ENCODE measurements at places on chromosomes 1 and 21.
A peak's percentile ranks its signal among the peaks of the same experiment; 100 is the strongest.

DNA sequence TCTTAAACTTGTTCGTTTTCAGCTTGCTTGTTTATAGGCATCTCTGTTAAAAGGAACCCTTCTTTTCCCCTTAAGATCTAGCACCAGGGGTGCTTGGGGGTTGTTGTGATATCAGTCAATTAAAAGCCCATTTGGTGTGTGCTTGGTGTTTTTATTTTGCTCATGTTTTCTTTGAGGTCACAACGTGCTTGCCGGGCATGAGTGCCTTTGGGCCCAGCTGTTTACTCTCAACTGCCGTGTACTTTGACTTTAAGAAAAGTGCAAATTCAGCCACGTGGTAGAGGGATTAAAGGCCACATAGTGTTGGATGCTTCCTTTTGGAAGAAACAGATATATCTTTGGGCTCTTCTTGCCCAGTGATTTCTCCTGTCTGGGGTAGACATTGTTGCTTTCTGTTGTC is 10.5 kb downstream of the ARID1A start:
- no peak for DNase-seq

GRCh38 chr1:159953536-159954515 is at the start of gene SLAMF9:
Gene SLAMF9 (minus strand): TSS chr1:159954237. CDS start chr1:159954137, 100 bp downstream.
- no peak for DNase-seq

GRCh38 chr21:46454634-46455390 is 3.9 kb upstream of the DIP2A start:
- no peak for DNase-seq

GRCh38 chr1:73359001-73359400 is 839.0 kb downstream of the LRRIQ3 start:
- DNase-seq, result no peak

- DNase-seq, result no peak
Observed at GRCh38 chr1:201565024-201565730, 26.2 kb downstream of the NAV1 start.

DNA sequence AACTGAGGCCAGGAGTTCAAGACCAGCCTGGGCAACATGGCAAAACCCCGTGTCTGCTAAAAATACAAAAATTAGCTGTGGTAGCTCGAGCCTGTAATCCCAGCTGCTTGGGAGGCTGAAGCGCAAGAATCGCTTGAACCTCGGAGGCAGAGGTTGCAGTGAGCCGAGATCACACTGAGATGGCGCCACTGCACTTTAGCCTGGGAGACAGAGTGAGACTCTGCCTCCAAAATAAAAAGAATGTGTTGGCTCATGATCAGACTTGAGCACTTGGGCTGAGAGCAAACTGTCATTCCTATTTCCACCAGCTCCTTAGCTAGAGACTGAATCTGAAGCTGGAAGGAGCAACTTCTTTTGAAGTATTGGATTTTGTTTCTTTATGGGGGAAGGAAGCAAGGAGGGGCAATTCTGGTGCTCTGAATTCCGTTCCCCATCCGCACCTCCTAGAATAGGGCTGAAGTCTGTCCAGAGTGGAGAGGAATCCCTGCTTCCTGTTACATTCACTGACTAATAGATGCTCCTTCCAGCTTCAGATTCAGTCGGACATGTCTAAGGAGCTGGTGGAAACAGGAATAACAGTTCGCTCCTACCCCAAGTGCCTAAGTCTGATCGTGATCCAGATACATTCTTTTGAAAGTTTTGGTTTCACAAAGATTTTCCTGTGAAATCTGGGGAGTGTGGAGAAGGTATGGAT is 3.8 kb downstream of the ZNF672 start:
- peak; percentile 55 for DNase-seq

DNA sequence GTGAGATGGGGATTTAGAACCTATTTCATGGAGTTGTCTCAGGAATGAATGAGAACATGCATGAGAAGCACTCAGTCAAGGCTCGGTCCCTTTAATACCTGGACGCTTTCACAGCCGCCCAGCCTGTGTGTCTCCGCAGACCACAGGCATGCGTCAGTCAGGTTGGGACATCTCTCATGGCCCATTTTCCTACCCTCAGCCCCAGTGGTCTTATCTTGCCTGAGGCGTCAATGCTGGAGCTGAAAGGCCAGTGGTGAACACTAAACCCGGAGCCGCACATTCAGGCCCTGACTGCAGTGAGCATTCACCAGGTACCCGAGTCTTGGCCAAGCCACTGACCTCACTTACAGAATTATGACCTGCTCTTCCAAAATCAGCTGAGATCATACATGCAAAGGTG is 263.2 kb upstream of the RAB4A start:
- DNase-seq, result no peak

- DNase-seq, result no peak
Observed at GRCh38 chr1:186679924-186680244, 339 bp downstream of the PTGS2 start.

DNA sequence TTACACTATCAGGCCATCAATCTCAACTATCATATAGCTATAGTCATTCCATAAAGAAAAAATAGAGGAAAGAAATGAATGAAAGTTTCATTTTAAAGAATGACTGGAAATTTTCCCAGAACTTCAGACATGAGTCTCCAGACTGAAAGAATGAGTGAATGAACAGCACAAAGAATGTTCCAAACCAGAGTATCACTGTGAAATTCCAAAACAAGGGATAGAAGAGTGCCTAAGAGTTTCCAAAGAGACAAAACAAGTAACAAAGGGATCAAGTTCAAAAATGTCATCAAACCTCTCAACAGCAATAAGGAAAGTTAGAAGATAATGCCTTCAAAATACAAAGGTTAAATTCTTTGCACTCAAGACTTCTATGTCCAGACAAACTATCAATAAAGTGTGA is 114.9 kb downstream of the DENND1B start:
- DNase-seq, result no peak

GRCh38 chr1:107622535-107622934 is 342.4 kb downstream of the VAV3 start:
- DNase-seq, result no peak

GRCh38 chr21:20511216-20511880 is 486.9 kb upstream of the NCAM2 start:
- no peak for DNase-seq

DNA sequence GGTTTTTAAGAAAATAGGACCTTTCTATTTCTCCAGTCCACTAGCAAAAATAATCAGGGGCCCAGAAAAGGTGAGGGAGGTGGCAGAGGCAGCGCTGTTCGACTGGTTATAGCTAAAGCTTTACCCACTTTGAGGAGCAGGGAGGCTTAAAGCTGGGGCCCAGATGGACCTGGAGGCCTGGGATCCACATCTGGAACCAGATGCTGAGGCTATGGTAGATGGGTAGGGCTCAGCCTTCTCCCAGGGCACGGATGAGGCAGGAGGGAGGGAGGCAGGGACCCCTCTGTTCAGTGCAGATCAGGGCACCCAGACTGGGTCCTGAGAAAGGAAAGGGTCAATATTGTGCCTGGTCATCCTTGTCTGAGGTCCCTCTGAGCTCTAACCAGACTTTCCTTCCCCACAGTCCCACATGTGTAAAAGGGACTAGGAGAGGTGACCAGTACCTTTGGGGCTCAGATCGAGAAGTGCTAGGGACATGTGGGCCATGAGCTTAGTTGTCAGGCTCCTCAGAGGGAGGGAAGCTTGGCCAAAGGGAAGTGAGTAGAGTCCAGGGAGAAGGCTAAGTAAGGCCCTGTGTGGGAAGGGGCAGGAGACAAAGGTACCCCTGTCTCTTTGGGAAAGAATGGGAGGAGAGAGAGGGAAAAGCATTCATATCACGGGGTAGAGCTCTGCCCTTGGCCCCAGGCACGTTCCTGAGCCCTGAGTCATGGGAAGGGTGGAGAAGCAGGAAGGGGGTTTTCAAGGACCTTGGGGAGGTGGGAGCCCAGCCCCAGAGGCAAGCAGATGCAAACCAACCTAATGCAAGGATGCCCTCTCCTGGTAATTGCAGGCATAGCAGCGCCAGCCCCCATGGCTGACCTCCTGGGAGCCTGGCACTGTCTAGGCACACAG is 15.4 kb downstream of the LMNA start:
- DNase-seq, result peak; percentile 77

- DNase-seq, result no peak
Observed at GRCh38 chr1:52976183-52977035, 49.3 kb downstream of the SCP2 start.

GRCh38 chr1:192936313-192937018 is 122.7 kb downstream of the UCHL5 start:
- no peak for DNase-seq

GRCh38 chr1:226108935-226109828 is 46.7 kb downstream of the H3-3A start:
- no peak for DNase-seq

DNA sequence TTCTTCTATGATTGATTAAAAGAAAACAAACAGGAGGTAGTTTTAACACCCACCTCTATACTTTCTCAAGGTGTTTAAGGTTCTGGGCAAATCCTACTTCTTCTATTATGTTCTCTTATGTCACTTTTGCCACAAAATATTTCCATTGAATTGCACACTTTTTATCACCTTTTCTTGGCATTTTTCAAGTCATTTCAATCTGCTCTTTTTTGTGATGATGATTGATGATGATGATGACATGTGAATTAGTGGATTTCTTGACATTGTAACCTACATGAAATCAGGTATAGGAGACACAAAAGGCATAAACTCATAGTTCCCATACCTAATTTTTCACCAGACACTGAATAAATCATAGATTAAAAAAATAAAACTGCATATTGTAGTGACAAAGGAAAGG is 4.1 kb downstream of the PTPRC start:
- DNase-seq, result no peak

DNA sequence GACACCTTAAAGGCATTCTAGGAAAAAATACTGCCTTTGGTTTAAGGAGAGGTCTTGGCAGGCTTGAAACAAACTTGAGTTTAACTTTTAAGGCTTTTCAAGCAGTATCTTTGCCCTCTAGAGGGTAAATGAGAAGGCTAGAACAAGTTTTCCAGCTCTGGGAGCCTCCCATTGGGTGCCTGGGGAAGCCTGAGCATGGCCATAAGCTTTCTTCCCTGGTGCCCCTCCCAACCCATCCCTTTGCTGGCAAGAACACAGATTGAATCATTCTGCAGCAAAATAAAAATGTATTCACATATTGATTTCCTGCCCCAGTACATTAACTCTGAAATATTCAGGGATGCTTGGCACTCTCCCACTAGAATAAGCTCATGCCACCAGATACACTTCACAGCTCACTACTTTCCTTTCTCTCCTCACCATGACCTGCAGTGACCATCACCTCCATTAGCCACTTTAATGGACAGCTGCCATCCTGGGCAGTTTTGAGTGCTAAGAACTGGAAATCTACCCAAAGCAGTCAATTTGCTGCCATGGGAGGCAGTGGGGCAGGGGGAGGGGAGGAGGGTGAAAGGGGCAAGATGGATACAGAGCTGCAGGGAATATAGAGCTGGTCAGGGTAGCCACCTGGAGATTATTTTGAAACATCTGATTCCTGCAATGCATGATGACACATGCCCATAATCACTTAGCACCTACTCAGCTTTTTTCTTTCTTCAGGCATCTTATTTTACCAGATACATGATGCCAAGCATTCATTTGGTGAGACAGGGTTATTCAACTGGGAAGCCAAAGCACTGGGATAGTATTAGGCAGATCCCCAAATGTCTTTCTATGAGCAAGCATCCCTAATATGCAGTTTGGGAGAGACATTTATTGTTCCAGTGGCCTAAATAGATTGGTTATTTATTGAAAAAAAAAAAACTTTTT is 140.6 kb downstream of the SYT2 start:
- DNase-seq, result no peak

DNA sequence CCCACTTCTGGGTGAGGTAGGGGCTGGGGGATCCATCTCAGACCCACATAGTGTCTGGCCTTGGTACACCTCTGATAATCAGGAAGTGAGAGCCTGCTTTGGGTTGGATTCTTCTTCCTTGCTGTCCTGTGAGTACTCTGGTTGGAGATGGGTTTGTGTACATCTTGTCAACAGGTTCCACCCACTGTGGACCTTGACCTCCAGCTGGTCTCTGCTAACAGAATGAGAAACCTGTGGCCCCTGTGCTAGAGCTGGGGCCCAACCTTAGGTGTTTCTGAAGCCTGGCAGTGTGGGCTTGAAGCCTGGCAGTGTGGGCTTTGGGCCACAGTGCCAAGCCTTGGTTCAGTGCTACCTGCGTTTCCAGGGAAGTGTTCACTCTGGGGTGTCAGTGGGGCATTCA is 2.6 kb downstream of the ZBTB48 start:
- no peak for DNase-seq

- DNase-seq, result no peak
Observed at GRCh38 chr1:206646504-206646903, 11.2 kb downstream of the DYRK3 start.

DNA sequence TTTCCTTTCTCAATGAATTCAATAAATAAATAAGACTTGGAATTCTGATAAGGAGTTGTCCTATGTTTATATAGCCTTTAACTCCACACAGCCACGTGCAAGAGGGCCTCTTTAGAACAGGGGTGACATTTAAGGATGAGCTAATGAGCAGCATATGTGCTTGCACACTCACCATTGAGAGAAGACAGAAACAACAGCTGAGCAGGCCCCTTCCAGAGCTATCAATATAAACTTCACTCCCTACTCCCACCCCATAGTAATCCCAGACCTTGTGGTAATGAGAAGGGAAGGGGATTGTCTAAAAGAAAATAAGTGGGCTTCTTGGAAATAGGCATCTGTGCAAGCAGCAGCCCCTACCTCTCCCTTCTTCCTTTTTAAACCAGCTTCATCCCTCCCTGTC is 176.0 kb downstream of the SEC16B start:
- no peak for DNase-seq

- DNase-seq, result no peak
Observed at GRCh38 chr1:218476385-218476784, 131.2 kb downstream of the TGFB2 start.

GRCh38 chr21:40638466-40639251 is 208.3 kb downstream of the DSCAM start:
- DNase-seq, result no peak

DNA sequence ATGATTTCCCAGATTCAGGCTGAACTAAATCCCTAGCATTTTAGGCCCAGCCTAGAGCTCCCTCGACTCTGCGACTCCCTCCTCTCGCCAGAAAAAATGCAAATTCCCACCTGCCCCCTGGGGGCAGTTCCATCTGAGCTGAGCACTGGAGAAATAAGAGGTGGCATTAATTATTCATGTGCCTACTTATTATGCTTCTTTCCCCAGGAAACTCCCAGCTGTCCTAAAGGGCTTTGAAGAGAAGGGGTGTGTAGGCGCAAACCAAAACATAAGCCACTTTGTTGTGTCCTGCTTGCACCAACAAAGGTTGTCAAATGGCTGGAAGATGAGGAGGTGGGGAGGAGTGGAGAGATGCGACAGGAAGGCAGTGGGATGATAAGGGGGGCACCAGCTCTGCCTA is 41.4 kb upstream of the GOLT1A start:
- DNase-seq, result no peak

DNA sequence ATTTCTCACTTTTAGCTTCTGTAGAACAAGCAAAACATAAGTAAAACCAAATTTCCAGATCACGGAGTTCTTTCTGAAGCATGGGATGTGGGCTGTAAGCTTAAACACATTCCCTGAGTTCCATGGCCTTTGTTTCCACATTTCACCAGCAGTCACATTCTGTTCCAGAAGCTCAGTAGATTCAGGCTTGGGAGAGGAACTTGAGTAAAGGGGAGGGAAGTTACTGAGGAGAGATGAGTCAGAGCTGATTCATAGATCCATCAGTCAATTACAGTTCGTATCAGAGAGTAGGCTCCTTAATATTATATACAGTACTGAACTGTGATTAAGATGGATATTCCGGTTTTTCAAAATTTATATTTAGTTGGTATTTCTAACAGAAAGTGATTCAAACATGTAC is 614.3 kb downstream of the NCAM2 start:
- no peak for DNase-seq

Data from CD8-positive, alpha-beta memory T cell (primary cell).